ENCODE measurements at places on chromosomes 16 and 17.

DNA sequence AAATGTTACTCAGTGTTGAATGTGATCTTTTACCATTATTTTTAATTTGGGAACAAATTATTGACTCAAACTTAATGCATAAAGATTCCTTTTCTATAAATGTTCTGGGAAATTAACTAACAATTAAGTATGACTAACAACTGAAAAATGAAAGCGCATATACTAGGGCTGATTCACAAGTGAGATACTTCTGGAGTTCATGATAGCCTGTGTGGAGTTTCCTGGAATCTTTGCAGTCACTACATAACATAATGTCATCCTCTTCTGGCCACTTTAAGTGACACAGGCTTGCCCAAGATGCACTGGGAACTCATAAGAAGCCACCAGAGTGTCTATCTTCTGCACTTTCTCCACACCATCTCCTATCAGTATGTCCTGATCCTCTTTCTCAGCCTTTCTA is 450.3 kb upstream of the CDH11 start:
- DNase-seq = no peak

- DNase-seq = no peak
These were observed 56.9 kb downstream of the CYB5D2 start for GRCh38 chr17:4199818-4200402.

- no peak for DNase-seq
These were observed 19.9 kb upstream of the NAGS start for GRCh38 chr17:43984521-43984920.

- no peak for DNase-seq
These were observed 36.5 kb downstream of the FA2H start for GRCh38 chr16:74738113-74738541.

DNA sequence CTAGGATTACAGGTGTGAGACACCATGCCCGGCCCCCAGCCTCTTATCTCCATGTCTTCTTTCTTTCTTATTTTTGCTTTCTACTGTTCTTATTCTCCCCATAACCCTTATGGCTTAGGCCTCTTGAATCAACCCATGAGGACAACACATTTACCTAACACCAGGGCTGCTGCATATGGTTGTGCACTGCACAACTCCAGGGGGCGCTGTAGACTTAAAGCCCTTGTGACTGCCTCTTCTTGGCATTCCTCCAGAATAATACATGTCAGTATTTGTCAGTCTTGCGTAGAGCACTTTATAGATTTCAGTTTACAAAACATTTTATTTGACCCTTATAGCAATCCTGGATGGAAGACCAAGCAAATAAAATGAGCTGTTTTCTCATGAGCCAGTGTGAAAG is 225.0 kb upstream of the SALL1 start:
- DNase-seq = no peak

GRCh38 chr16:67552476-67552875 is 9.8 kb upstream of the CTCF start:
- no peak for DNase-seq

GRCh38 chr17:13864521-13864920 is 204.8 kb upstream of the COX10 start:
- DNase-seq = no peak

DNA sequence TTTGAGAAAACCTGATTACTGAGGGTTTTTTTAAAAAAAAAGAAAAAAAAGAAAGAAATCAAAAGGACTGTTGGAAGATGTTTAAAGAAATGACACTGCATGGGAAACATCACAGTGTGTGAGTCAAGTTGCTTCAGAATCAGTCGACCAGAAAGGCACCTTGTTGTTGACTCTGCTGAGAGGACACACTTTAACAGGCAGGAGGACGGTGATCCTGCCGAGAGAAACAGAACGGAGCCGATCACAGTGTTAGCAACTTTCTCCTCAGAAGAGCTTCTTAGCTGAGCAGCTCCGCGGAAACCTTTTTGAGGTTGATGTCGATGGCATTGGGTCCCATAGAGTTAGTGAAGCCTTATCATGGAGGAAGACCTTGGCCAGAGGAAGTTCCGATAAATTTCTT is 538.7 kb downstream of the RBFOX1 start:
- no peak for DNase-seq

DNA sequence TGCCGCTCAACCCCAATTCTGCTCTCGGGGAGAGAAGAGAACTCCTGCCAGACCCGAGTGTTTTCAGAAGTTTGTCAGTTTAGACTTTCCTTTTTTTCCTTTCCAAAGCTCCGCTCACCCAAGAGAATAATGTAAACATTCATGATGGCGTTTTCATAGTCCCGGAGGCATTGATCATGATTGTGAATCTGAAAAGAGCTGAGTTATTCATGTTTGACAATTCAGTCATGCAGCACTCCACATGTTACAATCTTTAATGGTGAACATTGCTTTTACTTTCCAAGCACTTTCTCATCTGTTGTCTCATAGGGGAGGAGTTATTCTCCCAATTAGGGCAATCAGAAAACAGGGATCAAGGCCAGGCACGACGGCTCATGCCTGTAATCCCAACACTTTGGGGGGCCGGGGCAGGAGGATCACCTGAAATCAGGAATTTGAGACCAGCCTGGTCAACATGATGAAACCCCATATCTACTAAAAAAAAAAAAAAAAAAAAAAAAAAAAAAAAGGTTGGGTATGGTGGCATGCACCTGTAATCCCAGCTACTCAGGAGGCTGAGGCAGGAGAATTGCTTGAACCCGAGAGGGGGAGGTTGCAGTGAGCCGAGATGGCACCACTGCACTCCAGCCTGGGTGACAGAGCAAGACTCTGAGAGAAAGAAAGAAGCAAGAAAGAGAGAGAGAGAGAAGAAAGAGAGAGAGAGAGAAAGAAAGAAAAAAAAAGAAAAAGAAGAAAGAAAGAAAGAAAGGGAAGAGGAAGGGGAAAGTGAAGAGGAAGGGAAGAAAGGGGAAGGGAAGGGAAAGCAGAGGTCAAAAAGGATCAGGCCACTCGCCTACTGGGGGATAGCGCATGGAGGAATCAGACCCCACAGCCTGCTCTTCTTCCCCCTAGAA is 70.0 kb upstream of the TNRC6C start:
- DNase-seq = no peak

DNA sequence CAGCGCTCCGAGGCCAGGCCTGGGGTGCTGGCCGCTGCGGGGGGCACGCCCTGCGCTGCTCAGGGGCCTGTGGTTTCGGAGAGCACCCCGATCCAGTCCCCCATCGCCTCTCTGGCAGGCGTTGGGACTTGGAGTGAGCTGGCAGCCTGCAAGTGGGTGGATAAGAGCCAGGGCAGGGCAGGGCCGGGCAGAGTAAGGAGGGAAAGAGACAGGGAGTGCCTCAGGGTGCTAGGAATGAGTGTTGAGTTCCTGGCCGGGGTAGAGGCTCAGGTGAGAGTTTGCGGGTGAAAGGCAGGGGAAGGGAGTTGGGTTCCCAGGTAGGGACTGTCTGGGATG is 1.3 kb downstream of the CDH13 start:
- no peak for DNase-seq

GRCh38 chr17:38455288-38455915 is 27.1 kb downstream of the ARHGAP23 start:
- no peak for DNase-seq

- DNase-seq = no peak
These were observed 9.9 kb downstream of the TAOK2 start for GRCh38 chr16:29983420-29984136.

- no peak for DNase-seq
These were observed 113.9 kb downstream of the VPS53 start for GRCh38 chr17:600576-601243.

- no peak for DNase-seq
These were observed 39.3 kb upstream of the TAC4 start for GRCh38 chr17:49887086-49887743.

DNA sequence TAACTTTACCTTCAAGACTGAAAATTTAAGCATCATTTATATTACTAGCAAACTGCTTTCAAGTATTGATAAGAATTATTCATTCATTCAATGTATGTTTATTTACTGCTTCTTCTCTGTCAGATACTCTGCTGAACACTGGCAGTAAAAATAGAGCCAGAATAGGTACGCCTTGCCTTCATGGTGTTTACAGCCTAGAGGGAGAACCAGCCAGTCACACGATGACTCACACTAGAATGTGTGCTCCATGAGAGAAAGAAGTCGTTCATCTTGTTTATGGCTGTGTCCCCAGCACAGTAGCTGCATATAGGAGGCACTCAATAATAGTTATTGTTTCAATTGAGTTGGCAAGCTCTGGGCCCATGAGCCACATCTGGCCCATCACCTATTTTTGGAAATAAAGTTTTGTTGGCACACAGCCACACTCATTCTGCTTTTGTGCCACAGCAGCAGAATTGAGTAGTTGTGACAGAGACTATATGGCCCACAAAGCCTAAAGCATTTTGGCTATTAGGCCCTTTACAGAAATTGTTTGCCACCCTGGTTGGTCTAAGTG is 84.2 kb downstream of the TMC6 start:
- DNase-seq = no peak

DNA sequence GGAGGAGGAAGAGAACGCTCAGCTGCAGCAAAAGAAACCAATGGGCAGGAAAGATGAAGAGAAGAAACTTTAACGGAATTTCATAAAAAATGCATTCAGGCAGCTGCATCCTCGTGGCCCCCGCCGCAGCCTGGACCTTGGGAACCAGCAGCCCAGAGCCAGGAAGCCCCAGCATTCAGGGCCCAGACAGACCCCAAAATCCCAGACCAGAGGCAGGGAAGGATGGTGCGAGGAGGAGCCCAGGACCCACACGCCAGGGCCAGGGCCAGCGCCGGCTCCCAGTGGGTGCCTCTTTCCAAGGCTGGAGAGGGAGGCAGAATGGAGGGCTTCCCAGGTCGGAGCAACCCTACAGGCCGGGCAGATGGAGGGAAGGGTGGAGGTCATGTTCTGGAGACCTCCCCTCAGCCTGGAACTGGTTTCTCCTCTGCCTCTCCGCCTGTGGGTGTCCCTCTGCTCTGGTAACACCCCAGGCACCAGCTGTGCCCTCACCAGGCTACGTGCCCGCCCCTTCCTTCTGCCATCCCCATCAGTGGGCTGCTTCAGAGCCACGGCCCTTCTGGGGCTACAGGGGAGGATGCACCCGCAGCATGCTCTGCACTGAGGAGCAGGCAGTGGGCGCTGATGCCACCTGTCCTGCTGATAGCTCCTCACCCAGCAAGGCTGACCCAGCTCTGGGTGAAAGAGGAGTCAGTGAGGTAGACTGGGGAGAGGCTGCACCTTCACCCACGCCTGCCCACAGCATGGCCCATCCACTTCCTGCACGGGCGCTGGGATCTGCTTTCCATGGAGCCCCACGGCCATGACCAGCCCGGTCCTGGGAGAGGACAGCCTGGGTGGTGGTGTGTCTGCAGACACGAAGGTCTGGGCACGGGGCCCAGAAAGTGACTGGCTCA is 1.2 kb upstream of the MIF4GD start:
- no peak for DNase-seq

DNA sequence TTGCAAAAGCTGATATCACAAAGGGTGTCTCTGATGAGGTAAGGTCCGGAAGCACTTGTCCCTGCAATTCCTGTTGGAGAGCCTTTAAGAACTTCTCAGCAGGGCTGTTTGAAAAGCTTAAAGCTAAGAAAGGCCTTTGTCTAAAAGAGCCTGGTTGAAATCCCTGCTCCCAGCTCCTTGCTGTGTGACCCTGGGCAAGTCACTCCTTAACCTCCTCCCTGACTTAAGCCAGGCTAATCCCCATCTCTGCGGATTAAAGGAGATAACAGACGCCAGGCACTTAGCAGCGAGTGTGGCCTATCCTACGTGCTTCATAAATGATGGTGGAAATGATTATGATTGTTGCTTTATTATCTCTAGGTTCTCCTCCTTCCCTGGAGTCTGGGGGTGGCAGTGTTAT is 368.0 kb upstream of the RBFOX1 start:
- DNase-seq = no peak

DNA sequence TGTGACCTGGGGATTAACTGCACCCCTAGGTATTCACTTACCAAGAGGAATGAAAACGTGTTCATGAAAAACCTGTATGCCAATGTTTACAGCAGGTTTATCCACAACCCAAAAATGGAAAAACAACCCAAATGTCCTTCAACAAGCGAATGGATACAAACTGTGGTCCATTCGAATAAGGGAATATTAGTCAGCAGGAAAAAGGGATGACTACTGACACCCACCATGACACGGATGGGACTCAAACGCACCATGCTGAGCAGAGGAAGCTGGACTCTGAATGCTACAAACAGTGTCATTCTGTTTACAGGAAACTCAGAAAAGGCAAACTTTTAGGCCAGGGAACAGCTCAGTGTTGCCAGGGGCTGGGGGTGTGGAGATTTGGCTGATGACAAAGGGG is 4.9 kb downstream of the SLC38A10 start:
- no peak for DNase-seq

GRCh38 chr16:8577678-8578304 is 12.5 kb downstream of the TMEM114 start:
- no peak for DNase-seq

GRCh38 chr17:29883497-29883896 is 46.5 kb downstream of the SSH2 start:
- no peak for DNase-seq

- no peak for DNase-seq
These were observed 56.5 kb upstream of the XYLT1 start for GRCh38 chr16:17526956-17527937.

DNA sequence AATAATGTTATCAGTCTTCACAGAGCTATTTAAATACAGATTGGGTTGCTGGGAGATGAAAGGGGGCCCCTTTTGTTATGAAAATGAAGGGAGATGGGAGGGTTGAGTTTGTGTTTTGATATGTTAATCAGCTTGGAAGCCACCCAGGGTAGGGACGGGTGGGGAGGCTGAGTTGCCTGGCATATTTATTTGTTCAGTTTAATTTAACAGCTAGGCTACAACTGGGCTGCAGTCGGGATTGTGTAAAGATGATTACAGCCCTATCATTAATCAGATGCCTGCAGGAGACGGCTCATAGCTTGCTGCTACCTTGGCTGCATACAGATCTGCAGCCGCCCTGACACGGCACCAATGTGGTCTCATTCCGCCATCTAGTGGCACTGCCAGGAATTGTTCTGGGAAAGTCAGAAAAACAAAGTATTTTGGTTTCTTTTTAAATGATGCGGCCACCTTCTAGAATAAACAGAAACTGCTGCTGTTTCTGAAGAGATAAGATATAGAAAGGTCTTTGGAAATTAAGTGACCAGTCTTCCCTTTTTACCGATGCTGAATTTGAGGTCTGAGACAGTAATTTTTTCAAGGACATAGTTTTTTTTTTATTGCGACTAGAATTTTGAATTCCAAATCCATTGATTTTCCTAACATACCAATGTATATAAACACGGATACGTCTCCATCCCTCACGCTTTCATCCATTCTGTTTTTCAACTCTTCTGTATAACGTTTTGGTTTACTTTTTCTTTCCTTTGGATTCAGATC is 458.0 kb upstream of the ASIC2 start:
- DNase-seq = peak; percentile 77
